ENCODE measurements at places on chromosomes 6 and 20.

DNA sequence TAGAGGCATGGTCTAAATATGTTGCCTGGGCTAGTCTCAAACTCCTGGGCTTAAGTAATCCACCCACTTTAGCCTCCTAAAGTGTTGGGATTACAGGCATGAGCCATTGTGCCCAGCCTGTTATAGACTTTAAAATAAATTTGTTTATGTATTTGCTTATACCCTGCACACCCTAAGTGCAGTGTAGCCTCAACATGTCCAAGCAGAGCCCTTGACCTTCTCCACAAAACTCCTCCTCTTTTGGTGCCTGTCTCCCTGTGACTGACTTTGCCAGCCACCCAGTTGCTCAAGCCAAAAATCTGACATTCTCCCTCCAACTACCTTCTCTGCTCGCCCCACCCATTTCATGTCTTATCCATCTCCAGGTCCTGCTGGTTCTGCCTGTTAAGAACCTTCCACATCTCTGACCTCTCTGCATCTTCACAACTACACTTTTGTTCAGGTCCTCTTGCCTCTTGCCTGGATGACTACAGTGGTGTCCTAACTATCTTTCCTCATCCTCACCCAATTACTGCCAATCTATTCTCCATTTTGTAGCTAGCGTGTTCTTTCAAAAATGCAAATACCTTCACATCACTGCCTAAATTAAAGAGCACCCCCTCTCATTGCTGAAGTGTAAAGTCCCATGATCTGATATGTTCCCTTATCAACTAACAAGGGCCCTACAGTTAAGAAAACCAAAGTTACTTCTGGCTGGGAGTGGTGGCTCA is 11.2 kb upstream of the KIFC1 start:
- no peak for DNase-seq

GRCh38 chr6:63352544-63353285 is 32.9 kb upstream of the LGSN start:
- DNase-seq: peak; percentile 68

GRCh38 chr6:27019651-27020552 is 227.6 kb upstream of the PRSS16 start:
- peak; percentile 87 for DNase-seq

DNA sequence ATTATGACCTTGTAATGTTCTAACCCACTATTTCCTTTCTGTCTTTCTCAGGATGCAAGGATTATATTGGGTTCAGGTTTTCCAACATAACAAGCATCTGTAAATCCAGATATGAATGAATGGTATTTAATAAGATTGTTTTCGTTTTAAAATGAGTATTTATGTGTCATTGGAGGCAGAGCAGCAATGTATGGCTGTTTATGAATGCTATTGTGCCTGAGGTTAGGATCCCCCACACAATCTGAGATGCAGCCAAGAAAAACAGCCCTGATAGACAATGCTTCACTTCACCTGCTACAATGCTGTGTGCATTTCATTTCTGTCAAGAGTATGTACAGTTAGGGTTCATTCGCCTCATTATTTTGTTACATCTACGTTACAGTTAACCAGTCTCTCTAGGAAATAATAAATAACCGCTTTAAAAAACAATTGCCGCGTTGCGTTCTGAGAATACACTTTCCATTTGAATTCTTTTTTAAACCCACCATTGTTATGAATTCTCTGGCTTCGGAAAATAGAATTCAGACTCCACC is 19.6 kb downstream of the TFAP2A start:
- DNase-seq: no peak

DNA sequence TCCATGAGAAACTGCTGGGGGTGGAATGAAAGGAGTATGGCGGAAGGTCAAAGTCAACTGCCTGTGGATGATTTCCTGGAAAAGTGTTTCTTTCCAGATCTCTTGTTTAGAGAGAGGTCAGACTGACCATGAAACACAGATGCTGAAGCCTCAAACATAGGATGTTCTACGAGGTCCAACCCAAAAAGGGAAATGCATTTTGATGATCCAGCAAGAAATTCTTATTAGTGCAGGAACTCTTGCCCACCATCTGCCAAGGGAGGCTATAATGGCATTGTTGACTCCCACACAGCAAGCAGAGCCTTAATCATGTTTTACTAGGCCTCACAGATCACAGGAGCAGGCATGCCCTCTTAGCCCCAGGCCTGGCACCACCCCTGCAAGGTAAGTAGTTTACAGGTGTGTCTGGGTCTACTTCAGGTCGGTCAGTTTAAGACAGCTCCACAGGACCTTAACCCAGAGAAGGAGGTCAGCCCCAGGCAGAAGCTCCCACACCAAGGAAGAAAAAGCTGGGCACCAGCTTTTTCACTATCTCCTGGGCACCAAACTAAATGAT is 67.6 kb upstream of the CNKSR3 start:
- no peak for DNase-seq

- DNase-seq: no peak
These were observed 128.2 kb downstream of the FRK start for GRCh38 chr6:115932481-115932880.

GRCh38 chr6:119328254-119328653 is 21.3 kb downstream of the MAN1A1 start:
- DNase-seq: no peak

GRCh38 chr6:100257793-100258395 is 206.8 kb downstream of the SIM1 start:
- DNase-seq: no peak

GRCh38 chr20:33664085-33664761 is 2.1 kb downstream of the C20orf144 start:
- no peak for DNase-seq

DNA sequence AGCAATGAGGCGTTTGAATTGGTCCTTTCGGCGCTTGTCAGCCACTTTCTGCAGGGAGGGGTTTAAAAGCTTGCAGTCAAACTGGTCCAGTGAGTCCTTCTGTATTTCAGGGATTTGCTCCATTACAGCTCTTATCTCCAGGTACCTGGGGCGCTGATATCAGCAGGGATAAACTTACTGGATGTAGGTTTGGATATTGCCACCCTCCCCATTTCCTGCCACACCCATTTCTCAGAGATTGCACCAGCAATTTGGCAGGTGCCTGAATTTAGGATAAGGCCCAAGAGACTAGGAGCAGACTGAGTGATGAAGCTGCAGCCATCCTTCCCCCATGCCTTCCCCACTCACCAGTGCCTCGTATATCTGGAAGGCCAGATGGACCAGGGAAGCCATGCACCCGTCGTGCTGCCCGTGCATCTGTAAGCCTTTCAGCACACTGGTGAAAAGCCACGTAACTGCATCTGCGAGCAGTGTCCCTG is 7.6 kb downstream of the POLR1C start:
- no peak for DNase-seq

- no peak for DNase-seq
These were observed 114.2 kb upstream of the SSTR4 start for GRCh38 chr20:22920898-22921297.

DNA sequence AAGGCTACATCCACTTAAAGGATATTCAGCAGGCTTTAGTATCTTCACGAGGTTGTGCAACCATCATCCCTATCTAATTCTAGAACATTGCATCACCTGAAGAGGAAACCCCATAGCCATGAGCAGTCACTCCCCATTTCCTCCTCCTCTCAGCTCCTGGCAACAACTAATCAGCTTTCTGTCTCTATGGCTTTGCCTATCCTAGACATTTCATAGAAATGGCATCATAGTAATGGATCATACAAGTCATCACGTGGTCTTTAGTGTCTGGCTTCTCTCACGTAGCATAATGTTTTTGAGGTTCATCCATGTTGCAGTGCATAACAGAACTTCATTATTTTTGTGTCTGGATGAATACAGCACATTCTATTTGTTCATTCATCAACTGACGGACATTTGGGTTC is 20.5 kb downstream of the SNAI1 start:
- no peak for DNase-seq

DNA sequence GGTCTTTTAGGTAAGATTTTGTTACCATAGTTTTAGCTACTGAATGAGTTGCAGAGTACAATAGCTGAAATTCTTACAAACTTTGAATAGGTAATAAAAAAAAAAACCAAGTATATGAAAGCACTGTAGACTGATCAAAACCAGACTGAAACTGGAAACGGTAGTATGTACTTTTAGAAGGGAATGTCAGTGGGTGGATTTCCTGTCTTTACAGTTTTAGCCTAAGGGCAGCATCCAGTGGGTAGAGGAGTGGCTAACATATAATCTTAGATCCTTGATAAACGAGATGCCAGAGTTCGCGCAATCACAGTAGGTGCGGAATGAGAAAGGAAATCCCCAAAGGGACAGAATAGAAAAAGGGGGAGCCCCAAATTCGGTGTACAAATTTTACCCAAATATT is 385.9 kb upstream of the RUNX2 start:
- no peak for DNase-seq

DNA sequence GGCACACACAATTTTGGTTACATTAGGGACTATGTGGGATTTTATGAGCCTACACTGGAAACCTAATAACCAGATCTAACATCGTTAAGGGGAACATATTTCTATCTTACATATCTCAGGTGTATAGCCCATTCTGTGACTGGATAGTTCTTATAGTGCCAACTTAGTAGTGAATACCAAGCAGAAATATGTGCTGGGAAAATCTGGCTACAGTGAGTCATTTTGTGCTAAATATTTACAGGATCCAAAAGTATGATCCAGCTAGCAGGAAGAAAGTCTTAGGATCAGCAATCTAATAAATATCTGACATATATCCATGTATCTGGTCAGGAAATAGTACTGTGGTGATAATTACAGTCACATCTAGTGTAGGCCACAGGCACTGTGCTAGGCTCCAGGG is 94.6 kb upstream of the INSM1 start:
- DNase-seq: no peak

DNA sequence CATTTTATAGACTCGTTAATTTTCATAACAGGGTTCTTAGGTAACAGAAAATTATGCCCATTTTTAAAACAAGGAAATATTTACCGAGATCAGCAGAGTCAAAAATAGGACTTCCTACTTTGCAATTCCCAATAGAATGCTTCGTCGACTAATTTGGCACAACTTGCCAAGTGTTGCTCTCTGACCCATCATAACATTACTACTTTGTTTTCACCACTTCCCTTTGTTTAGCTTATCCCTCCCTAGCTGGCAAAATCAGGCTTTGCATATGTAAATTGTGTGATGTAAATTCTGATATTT is 914 bp upstream of the RANBP9 start:
- peak; percentile 49 for DNase-seq

GRCh38 chr6:44002593-44003344 is 124.5 kb downstream of the MRPL14 start:
- DNase-seq: no peak

- DNase-seq: no peak
These were observed 21.2 kb downstream of the KIF25 start for GRCh38 chr6:168018664-168019063.

GRCh38 chr6:31114541-31114878 is at the start of gene PSORS1C1:
Gene PSORS1C1 (plus strand): TSS chr6:31114800. CDS start chr6:31129633, 14,833 bp downstream.
- DNase-seq: peak; percentile 40

DNA sequence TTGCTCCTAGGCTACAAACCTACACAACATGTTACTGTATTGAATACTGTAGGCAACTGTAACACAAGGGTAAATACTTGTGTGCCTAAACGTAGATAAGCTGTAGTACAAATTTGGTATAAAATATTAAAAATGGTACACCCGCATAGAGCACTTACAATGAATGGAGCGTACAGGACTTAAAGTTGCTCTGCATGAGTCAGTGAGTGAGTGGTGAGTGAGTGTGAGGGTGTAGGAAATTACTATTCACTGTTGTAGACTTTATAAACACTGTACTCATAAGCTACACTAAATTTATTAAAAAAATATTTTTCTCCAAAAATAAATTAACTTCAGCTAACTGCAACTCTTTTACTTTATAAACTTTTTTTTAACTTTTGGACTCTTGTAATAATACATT is 391.6 kb downstream of the ADGRB3 start:
- no peak for DNase-seq

GRCh38 chr20:53905019-53905819 is 165.2 kb downstream of the BCAS1 start:
- no peak for DNase-seq

DNA sequence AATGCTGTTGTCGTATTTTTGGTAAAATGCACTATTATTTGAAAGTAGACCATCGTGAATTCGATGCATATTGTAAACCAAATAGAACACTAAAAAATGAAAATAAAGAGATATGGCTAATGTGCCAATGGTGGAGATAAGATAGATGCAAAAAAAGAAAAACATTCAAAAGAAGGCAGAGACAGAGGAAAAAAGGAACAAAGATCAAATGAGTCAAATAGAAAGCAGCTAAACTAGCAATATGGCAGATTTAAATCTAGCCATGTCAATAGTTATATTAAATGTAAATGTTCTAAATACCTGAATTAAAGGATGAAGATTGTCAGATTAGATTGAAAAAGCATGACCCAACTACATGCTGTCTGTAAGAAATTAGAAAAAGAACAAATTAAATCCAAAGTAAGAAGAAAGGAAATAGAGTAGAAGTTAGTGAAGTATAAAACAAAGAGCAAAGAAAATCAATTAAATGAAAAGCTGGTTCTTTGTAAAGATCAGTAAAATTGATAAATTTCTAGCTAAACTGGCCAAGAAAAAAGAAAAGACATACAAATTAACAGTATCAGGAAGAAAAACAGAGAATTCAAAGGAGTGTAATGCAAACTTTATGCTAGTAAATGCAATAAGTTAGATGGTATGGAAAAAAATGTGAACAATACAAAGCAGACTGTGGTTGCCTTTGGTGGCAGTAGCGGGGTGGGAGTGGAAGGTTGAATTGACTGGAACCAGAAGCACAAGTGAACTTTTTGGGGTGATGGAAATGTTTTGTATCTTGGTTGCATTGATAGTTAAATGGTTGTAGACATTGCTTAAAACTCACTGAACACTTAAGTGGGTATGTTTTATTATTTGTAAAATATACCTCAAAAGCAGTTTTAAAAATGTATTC is 44.8 kb downstream of the PTPN1 start:
- no peak for DNase-seq

- peak; percentile 11 for DNase-seq
These were observed 14.7 kb upstream of the HMGN3 start for GRCh38 chr6:79249136-79249535.

DNA sequence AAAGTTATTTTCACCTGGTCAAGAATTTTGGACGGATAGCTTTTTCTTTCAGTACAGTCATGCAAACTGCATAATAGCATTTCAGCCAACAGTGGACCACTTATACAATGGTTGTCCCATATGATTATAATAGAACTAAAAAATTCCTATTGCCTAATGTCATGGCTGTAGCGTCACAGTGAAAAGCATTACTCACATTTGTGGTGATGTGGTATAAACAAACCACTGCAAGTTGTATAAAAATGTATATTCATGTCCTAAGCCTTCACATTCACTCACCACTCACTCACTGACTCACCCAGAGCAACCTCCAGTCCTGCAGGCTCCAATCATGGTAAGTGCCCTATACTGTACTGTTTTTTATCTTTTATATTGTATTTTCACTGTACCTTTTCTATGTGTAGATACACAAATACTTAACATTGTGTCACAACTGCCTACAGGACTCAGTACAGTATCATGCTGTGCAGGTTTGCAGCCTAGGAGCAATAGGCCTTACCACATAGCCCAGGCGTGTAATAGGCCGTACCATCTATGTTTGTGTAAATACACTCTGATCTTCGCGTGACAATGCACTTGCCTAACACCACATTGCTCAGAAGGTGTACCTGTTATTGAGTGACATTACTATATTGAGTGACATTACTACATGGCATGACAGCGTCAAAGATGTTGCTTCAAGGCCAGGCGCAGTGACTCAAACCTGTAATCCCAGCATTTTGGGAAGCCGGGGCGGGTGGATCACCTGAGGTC is 17.9 kb downstream of the ABHD12 start:
- no peak for DNase-seq
